ENCODE measurements at places on chromosomes 4 and X.

- no peak for DNase-seq
Measured at GRCh38 chrX:129777218-129778030, 2.3 kb upstream of the SASH3 start.

- no peak for DNase-seq
Measured at GRCh38 chr4:175776217-175776616, 35.8 kb downstream of the GPM6A start.

DNA sequence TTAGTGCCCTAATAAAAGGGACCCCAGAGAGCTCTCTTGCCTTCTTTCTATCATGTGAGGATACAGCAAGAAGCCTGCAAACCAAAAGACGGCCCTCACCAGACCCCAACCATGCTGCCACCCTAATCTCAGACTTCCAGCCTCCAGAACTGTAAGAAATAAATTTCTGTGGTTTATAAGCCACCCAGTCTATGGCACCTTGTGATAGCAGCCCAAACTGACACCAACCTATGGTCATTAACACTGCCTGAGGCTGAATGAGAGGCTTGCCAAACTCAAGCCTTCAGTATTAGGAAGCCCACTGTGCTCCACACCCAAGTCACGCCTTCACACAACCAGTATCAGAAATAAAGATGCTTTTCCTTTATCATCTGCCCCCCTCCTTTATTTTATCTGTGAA is 127.3 kb upstream of the KLF3 start:
- no peak for DNase-seq

- peak; percentile 36 for DNase-seq
Measured at GRCh38 chrX:631802-632365, 1.3 kb downstream of the SHOX start.

DNA sequence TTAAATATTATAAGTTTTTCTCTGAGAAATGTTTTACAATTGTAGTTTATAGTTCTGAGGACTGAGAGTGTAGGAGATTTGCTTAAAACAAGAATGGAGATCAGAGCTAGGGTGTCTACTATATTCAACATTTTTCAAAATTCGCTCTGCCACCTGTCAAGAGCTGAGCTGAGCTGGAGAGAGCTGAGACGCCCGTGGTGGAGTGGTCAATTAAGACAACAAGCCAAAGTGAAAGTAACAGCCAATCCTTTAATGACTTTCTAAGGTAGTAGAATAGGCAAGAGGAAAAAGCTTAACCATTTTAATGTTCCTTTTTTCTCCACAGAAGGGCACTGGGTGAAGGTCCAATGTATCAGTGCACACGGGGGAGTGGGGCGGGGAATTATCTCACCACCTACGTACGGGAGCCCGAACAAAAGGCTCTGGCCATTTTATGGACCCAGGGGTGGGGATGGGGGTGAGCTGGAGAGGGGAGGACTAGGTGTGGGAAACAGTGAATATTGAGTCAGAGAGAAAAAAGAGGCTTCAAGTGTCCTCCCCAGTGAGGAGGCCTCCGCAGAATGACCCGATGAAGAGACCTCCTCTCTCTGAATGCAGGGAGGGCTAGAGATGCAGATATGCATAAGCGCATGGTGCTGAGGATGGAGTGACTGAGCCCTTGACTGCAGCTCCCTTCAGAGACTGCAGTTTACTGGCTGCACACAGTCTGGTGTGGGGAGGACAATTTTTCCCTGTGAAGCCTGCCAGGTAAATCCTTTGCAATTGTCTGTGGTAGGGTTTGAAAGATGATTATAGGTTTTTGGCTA is 60.8 kb downstream of the SPCS3 start:
- no peak for DNase-seq

GRCh38 chr4:160772668-160773067 is 1391.1 kb downstream of the FSTL5 start:
- no peak for DNase-seq

GRCh38 chrX:13760426-13760825 is 25.9 kb downstream of the OFD1 start:
- DNase-seq, result no peak

DNA sequence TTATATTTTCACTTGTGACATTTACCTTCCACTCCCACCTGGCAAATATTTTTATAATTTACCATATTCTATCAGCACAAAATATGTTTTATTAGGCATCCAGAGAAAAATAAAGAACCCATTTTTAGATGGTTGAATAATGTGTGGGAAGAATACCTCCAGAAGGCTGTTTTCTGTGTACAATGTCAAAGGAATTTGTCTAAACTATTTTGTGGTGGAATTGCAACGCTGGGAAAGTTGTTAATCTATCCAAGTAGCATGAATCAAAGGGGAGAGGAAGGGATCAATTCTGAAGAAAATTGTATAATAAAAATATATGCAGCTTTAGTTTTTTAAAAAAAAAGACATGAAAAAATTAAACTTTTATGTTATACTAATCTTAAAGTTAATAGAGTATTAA is 706.5 kb downstream of the FSTL5 start:
- DNase-seq, result no peak

GRCh38 chr4:48228949-48229348 is 40.7 kb downstream of the TEC start:
- DNase-seq, result no peak

DNA sequence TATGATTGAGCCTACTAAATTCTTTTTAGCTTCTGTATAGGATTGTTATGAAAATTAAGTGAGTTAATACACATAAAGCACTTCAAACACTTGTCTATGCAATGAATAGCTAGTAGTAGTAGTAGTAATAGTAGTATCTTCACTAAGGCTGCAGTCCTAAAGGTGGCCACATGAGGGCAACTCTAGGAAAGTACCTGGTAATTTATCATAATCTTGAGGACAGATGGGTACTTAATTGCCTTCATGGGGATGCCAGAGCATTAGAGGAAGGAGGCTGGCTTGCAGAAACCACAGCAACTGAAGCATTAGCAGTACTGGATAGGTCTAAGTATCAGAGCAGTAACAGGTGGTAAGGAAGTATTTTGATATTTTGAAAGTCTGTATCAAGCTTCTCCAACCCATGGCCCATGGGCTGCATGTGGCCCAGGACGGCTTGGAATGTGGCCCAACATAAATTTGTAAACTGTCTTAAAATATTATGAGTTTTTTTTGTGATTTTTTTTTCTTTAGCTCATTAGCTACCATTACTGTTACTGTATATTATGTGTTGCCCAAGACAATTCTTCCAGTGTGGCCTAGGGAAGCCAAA is 17.3 kb downstream of the NIPAL1 start:
- DNase-seq, result no peak

DNA sequence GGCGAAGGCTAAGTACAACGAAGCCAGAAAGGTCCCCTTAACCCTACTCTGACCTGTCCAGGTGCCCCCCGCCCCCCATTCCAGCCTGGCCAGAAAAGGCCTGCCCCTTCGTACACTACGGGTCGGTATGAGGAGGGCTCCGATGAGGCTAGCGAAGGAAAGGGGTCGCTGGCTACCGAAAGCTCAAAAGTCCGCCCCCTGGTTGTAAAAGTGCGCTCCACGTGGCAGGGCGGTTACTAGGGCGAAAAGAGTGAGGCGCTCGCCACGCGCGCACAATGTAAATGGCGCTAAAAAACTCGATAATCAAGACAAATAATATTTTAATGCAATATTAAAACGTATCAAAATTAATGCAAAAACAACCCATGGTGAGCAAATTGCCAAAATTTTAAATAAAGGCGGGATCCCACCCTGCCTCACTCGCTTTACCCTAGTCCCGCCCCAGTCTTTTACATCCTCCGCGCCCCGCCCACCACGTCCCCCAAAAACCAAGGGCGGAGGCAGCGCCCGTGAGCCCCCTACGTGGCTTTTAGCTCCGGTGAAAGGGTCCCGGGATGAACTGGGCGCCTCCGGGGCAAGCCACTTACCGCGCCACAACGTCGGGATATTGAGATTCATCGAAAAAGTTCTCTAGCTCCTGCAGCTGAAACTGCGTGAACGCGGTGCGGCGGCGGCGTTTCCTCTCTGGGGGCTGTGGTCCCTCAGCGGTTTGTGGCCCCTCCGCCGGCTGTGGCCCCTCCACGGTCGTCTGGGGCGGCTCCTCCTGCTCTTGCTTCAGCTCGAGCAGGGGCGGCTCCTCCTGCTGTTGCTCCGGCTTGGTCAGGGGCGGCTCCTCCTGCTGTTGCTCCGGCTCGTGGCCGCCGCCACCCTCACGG is 929 bp downstream of the ESX1 start:
- peak; percentile 46 for DNase-seq

- DNase-seq, result no peak
Measured at GRCh38 chr4:5192271-5192670, 141.0 kb downstream of the STK32B start.

GRCh38 chrX:41167888-41168287 is 82.6 kb downstream of the USP9X start:
- no peak for DNase-seq

DNA sequence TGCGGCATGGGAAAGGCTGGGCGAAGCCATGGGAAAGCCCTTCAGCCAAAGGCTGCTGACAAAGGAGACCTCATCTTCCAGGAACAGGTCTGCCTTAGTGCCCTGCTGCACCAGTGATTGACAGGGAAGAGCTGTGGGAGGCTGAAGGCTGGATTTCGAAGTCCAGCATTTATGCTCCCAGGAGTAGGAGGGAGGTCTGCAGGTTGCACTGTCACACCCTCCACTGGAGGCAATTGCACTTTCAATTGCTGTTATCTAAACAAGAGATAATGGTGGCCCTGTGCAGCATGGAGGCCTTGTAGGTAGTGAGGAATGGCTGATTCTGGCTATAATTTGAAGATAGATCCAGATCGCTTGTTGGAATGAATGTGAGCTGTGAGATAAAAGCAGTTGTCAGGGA is 43.7 kb downstream of the FAM114A1 start:
- DNase-seq, result no peak

- peak; percentile 15 for DNase-seq
Measured at GRCh38 chrX:103453655-103454054, 65.6 kb downstream of the RAB40A start.

- no peak for DNase-seq
Measured at GRCh38 chr4:173857828-173858227, 327.8 kb upstream of the HAND2 start.

DNA sequence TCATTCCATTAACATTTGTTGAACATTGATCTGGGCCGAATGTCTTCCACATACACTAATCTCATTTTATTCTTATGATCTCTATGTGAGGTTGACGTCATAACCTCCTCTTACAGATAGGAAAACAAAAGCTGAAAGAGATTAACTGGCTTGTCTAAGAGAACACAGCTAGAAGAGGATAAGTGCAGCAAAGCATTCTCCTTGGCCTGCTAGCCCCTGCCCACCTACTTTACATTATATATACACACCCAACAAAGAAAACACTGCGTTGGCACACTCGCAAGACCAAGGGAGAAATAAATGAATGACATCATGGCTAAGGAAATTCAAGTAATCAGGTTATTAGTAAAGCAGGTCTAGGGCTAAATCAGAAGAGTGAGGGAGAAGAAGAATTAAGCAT is 138.4 kb downstream of the PARM1 start:
- peak; percentile 20 for DNase-seq

DNA sequence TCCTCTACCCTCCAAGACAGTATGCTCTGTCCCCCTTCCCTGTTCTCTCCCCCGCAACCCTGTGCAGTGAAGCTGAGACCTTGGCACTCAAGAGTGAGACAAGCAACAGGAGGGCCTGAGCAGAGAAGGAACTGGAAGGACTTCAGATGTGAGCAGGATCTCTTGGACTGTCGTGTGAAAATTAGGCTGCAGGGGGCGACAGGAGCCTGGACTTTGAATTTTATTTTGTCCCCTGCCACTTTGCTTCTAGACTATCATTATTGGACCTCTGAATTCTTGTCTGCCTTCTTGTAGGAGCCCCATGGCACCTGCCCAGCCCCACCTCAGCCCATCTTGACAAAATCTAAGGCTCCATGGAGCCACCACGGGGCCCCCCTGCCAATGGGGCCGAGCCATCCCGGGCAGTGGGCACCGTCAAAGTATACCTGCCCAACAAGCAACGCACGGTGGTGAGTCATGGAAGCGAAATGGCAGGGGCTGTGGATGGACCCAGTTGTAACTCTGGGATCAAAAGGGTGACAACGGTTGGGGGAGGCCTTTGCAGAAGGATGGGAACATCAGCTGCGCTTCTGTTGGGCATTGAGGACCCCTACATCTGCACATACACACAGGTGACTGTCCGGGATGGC is 1.7 kb downstream of the ARAF start:
- no peak for DNase-seq

GRCh38 chr4:8353912-8354453 is 84.4 kb downstream of the HTRA3 start:
- DNase-seq, result no peak

DNA sequence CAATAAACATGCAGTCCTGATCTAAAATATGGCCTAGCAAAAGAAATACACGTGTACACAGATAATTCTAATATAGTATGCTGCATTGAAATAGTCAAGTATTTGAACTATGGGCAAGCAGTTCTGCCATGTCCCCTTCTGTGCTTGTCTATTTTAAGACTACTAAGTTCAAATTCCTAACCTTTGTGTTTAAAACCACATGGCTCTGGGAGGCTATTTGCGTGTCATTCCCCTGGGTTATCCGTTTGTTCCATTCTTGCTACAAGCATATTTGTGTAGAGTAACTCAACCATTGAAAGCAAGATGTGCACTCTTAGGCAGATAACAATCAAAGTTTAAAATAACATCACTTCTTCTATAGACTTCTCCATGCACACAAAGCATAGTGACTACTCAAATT is 25.4 kb upstream of the TBC1D1 start:
- DNase-seq, result no peak

- DNase-seq, result no peak
Measured at GRCh38 chr4:3768842-3769641, 2.9 kb downstream of the ADRA2C start.

DNA sequence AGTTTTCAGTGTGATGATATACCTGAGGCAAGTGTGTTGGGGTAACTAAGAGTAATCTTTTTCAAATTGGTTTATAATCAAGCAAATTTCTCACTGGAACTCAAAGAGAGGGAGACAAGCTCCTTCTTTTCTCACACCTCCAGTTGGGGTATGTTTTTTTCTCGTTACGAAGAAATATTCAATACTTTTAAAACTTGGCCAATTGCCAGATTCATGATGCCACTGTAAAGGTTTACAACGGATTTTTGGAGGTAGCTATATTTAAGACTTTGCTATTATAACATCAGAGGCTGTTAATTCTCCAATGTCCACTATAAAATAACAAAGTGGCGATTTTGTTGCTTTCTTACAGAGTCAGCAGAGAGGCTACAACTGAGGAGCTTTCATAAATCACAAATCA is 49.2 kb upstream of the ATP8A1 start:
- no peak for DNase-seq

- DNase-seq, result no peak
Measured at GRCh38 chrX:37686996-37687395, 1.4 kb downstream of the XK start.

GRCh38 chrX:17413228-17413627 is 38.2 kb downstream of the NHS start:
- no peak for DNase-seq

DNA sequence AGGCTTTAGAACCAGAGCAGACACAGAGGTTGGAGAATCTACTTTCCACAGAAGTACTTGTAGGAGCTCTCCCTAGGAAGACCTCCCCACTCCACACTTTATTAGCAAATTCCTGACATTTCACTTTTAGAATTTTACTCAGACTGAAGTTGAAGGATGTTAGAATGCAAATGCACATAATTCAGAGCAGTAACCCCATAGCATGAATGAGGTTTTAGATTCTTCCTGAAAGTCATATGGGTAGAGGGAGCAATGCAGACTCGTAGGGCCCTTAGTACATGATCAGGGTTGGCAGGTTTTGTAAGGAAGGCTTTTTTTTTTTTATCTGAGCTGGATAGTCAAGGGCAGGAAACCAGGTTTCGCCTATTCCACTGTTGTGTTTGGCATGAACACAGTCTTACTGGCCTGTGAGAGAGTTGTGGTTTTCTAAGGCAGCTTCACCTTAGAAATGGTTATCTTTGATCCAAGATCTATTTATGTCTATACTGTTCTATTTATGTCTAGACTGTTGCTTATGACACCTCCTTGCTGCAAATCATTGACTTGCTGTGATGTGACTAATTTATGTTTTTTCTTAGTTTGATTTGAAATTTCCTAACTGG is 48.9 kb downstream of the SPATA18 start:
- DNase-seq, result no peak

All from eye (tissue), 1 donor.